Activated naive CD8-positive, alpha-beta T cell treated with anti-CD3 and anti-CD28 coated beads, Interleukin-2, amount 10 ng/mL, durations not matched to agents 7 days and 5 days (primary cell): ENCODE measurements at places on chromosomes 16 and 17. TPM values are rescaled to one million over a fixed set of nuclear protein-coding genes. Genes with fewer than 3 reads are reported as not detected.

Gene CNTNAP1
- total RNA-seq, result 3.6 TPM

Gene NHERF2
- total RNA-seq, result 4.3 TPM

Gene TSNAXIP1
- not detected for total RNA-seq

Gene KRTAP2-2
- total RNA-seq, result not detected

Gene GCGR
- total RNA-seq, result not detected

Gene GAST
- not detected for total RNA-seq

Gene TEKT3
- not detected for total RNA-seq

Gene TBC1D3
- not detected for total RNA-seq

Gene SBK1
- total RNA-seq, result 15.9 TPM

Gene TEKT5
- total RNA-seq, result not detected

Gene KCNJ2
- total RNA-seq, result not detected
